WTC11 (cell line): ENCODE measurements at places on chromosomes 7 and 10.

- peaks cover 3% of the 10 kb centered on the region; the same call in 1 of the 2 replicates for H3K27me3 ChIP-seq
- H3K36me3 ChIP-seq, result no peaks in the 10 kb centered on the region
- H3K27ac ChIP-seq, result no peak overlapping the region
- no peak overlapping the region for H3K4me3 ChIP-seq
Observed at GRCh38 chr10:128036746-128037543, 89.3 kb downstream of the MKI67 start.

DNA sequence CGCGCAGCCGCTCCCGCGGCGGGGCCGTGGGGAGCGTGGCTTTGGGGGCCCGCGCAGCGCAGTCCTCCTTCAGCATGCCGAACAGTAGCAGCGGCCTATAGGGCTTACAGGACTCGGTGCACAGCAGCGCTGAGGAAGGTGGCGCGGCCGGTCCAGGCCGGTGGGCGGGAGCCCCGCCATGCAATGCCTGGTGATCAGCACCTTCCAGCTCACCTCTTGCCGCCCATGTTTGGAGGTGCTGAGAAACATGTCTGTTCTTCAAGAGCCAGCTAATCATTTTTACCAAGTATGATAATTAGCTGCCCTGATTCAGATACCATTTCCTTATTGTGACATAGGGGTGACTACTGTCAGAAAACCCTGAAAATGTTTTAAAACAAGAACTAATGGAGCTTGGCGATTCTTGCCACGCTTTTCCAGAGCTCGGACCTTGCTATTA is 33.5 kb upstream of the SFTPD start:
- H3K27me3 ChIP-seq, result peaks cover 58% of the 10 kb centered on the region
- DNase-seq, result peak; percentile 52
- no peaks in the 10 kb centered on the region for H3K36me3 ChIP-seq

DNA sequence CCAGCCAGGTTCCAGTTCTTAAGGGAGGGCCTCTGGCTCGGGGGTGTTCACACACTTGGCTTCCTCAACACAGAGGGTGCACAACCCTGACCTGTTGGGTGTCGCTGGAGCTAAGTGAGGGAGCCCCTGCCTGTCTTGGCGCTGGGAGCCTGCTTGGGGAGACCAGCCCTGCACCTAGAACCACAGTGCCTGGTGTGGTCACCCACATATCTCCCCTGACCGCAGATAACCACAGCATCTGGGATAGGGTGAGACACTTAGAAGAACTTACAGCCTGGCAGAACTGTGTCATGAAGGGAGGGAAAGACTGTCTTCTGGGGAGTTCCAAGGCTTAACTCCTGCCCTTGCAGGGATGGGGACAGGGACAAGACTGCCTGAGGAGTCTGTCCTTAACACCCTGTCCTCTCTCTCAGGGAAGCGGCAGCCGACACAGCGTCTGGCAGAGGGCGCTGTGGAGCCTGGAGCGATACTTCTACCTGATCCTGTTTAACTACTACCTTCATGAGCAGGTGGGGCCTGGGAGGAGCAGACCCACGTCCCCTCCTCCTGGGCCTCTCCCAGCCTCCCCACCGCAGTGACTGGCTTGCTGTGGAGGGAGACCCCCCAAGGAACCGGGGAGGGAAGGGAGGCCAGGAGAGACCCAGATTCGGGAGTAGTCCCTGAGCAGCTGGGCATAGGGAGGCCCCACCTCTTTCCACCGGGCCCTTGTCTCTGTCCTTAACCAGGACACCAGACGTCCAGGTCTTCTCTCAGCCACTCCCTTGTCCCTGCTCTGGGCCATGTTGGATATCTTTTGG is 59.0 kb downstream of the PALD1 start:
- H3K36me3 ChIP-seq, result peaks cover 2% of the 10 kb centered on the region
- no peaks in the 10 kb centered on the region for H3K27me3 ChIP-seq
- peaks cover 16% of the 10 kb centered on the region for H3K4me1 ChIP-seq
- H3K27ac ChIP-seq, result no peak overlapping the region
- peak; percentile 88 for DNase-seq

GRCh38 chr10:80201608-80202141 is 3.7 kb downstream of the ANXA11 start:
- peaks cover 69% of the 10 kb centered on the region for H3K4me1 ChIP-seq
- peaks cover 3% of the 10 kb centered on the region for H3K27me3 ChIP-seq
- H3K36me3 ChIP-seq, result no peaks in the 10 kb centered on the region
- DNase-seq, result no peak

DNA sequence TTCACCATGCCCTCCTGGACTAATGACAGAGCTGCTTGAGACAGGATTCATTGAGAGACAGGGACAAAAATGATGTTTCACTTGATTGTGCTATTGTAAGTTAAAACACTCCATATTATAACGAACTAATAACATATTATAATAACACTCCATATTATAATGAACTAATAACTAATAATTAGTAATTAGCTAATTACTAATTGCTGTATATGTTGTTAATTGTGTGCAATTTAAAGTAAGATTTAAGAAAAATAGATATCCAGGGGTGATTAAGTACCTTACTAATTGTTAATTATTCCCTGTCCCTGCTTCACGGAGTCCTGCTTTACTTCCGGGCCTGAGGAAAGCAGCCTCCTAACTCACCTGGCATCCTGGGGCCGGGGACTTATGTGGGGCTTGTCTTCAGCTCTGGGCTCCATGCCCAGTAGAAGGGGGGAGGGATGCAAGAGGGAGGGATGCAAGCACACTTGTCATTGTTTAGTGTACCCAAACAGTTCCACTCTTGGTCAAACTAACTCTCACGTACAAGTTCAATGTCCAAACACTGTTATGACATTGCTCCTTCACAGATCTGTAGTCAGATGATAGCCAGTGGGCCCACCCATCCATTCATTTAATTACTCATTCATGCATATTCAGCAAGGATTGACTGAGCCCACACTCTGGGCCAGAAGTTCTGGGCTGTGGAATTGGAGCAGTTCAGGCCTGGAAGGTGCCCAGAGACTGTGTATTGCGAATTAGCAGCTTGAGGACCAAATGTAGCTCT is 53.8 kb downstream of the COL13A1 start:
- no peaks in the 10 kb centered on the region for H3K27me3 ChIP-seq
- H3K27ac ChIP-seq, result no peak overlapping the region
- no peaks in the 10 kb centered on the region for H3K36me3 ChIP-seq
- no peak for DNase-seq
- peaks cover 58% of the 10 kb centered on the region for H3K4me1 ChIP-seq

DNA sequence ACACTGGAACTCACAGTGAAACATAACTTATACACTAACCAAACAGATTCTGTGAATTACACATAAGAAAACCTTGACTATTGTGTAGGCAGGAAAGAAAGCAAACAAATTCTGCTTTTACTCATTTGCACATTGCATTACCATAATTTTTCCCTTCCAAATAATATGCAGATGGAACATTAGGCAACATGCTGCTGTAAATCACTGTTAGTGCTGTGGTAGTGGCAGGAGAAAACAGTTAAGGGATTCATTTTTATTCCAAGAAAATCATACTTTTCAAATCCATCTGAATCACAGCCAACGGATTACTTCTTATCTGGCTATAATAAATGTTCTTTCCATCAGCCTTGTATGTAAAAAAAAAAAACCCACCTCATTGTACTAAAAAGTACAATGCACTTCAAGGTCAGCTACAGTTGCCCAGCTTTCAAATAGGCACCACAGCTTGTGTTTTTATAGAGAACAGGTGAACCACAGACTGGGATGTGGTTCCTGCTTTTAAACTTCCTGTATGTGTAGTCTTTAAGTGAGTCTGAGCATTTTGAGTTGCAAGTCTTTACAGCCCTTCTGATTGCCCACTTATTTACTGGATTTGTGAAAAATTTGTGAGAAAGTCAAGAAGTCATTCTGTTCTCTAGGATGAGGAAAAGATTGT is 590.0 kb upstream of the SEMA3D start:
- no peak overlapping the region for H3K4me3 ChIP-seq
- no peak overlapping the region for H3K27ac ChIP-seq
- H3K27me3 ChIP-seq, result peaks cover 15% of the 10 kb centered on the region
- no peaks in the 10 kb centered on the region for H3K4me1 ChIP-seq
- DNase-seq, result no peak

GRCh38 chr7:157490465-157490912 is 153.7 kb downstream of the DNAJB6 start:
- peaks cover 22% of the 10 kb centered on the region for H3K27me3 ChIP-seq
- H3K27ac ChIP-seq, result no peak overlapping the region
- DNase-seq, result no peak
- H3K4me1 ChIP-seq, result no peaks in the 10 kb centered on the region

GRCh38 chr10:93274419-93274818 is 200.7 kb downstream of the CYP26A1 start:
- H3K4me3 ChIP-seq, result no peak overlapping the region
- peaks cover 61% of the 10 kb centered on the region for H3K4me1 ChIP-seq
- peaks cover 21% of the 10 kb centered on the region for H3K36me3 ChIP-seq
- H3K27ac ChIP-seq, result peak overlapping the region; percentile 88

DNA sequence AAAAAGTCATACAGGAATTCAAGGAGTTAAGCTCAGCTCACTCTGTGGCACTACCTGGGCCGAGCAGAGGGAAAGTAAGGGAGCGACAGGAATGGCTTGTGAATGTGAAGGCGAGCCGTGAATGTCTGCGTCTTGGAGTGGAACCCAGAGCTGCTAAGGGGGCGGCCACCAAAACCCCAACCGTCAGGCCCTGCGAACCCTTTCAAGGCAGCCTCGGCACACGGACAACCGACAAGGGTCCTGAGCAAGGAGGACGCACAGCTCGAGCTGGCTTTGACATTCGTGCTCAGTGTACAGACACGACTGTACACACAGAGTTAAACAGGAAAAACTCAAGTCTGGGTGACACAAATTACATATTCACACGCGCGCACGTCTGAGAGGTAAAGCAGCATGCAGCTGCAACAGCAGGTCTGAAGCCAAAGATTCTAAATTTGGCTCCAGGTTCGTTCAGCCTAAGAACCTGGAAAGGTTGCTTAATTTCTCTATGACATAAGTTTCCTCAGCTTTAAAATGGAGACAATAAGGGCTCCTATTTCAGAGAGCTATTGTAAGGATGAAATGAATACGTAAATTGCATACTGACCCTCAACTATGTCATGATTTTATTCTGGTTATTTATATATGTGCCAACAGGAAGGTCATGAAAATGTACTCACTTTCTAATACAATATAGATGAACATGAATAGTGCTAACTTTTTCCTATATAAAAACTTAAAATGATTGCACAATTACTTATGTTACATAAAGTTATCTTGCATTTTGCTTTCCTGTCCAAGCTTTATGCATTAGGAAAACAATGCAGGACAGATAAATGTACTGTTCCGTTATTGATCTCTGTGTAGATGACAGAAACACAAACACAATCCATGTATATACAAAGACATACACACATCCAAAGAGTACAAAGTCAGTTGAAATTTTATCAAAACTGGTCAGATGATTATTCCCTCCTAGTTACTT is 192.9 kb downstream of the ZMYND11 start:
- no peaks in the 10 kb centered on the region for H3K27me3 ChIP-seq
- no peak overlapping the region; the same call in 1 of the 2 replicates for H3K27ac ChIP-seq
- no peak for DNase-seq
- H3K36me3 ChIP-seq, result peaks cover 3% of the 10 kb centered on the region; the same call in 1 of the 2 replicates
- H3K4me1 ChIP-seq, result peaks cover 10% of the 10 kb centered on the region
- H3K4me3 ChIP-seq, result no peak overlapping the region

GRCh38 chr10:1107679-1108078 is 51.5 kb downstream of the WDR37 start:
- no peak overlapping the region for H3K4me3 ChIP-seq
- peaks cover 64% of the 10 kb centered on the region for H3K36me3 ChIP-seq
- no peak overlapping the region; the same call in 1 of the 2 replicates for H3K27ac ChIP-seq
- DNase-seq, result no peak
- H3K4me1 ChIP-seq, result peaks cover 23% of the 10 kb centered on the region

DNA sequence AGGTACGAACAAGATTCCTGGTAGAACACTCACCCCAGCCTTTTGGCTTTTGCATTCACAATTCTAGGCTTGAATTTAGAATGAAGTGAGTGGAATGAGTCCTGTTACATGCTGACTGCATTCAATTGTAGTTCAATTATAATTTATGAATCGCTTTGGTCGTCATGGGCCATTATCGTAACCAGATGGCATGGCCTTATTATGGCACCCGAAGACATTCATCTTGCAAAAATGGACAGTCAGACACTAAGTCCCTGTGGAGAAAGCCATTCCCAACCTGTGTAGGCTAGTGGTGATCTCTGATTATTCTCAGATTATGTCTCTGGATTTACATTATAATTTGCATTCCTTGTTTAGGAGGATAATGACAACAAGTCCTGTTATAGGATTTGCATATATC is 292.4 kb upstream of the NPSR1 start:
- no peaks in the 10 kb centered on the region for H3K4me1 ChIP-seq
- H3K36me3 ChIP-seq, result no peaks in the 10 kb centered on the region
- no peak overlapping the region for H3K27ac ChIP-seq
- DNase-seq, result no peak
- no peak overlapping the region for H3K4me3 ChIP-seq

GRCh38 chr10:12531305-12532220 is 182.2 kb downstream of the CAMK1D start:
- no peak overlapping the region for H3K27ac ChIP-seq
- no peak overlapping the region for H3K4me3 ChIP-seq
- no peaks in the 10 kb centered on the region for H3K4me1 ChIP-seq
- H3K27me3 ChIP-seq, result no peaks in the 10 kb centered on the region
